ENCODE measurements at places on chromosomes 6 and 20.

- no peak for DNase-seq
These were observed 13.2 kb downstream of the STX7 start for GRCh38 chr6:132499757-132500156.

DNA sequence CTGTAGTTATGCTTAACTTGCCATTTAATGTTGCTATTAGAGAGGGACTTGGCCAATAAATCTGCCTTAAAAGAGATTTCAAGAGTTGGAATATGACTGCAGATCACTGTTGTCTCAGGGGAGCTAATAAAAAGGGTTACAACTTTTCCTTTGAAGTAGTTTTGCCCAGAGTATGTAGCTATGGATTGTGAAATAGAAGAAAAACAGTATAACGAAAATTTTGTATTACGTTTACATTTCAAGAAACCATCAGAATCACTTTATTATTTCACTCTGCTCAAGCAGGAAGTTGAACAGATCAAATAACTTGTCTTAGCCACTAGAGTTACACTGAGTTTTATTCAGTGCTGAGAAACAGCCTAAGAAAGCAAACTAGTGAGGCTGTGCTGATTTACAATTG lies 3.0 kb upstream of the ZSCAN26 start:
- DNase-seq, result no peak

DNA sequence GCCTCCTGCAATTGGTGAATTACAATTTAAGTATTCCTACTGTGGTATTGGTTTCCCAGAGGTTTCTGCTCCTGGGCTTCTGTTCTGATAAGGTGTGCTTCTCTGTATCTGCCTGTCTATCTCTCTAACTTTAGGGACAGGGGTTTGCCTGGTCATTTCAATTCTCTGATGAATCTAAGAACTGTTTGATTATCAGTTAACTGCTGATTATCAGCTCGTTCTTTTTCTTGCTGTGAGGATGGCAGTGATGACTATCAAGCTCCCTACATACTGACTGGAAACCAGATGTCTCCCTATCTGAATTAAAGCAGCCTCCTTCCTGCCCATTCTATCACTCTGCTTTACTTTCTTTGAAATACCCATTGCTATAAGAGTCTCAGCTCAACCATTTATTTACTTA lies 120.5 kb downstream of the INSM1 start:
- no peak for DNase-seq

DNA sequence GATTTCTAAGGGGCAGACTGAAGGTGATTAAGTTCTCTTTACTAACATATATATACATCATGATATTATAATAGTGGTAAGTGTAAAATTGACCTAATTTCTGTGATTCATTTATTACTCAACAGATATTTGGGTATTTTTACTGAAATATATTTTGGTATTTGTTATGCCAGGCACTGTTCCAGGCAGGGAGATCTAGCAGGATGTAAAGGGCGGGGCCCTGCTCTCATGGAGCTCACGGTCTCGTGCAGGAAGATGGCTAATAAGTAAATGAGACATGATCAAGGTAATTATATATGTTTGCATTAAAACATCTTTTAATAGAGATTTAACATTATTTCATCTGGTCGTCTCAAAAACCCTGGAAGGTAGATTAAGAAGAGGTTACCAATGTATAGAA lies 27.7 kb downstream of the FAM50B start:
- DNase-seq, result no peak

DNA sequence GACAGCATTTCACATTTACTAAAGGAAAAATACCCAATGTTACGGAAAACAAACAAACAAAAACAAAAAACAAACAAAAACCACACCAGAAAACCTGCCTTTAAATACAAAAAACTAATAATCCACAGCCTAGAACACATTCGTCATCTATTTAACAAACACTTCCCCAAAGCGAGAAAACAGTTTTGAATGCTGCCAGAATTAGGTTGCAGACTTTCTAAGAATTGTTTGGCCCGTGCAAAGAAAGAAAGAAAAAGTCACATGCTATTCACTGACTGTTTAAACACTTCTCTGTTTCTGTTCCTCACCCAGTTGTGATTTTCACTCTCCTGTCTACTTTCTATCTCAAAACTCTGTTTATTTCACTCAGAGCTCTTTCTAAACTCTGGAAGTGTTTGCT lies 52.5 kb downstream of the BCAS1 start:
- DNase-seq, result no peak

GRCh38 chr6:44800171-44800783 lies 412.8 kb downstream of the CDC5L start:
- no peak for DNase-seq

- DNase-seq, result no peak
These were observed 470.6 kb downstream of the MAFB start for GRCh38 chr20:40218316-40218969.

GRCh38 chr20:51985013-51985415 lies 182.7 kb upstream of the SALL4 start:
- DNase-seq, result no peak

- DNase-seq, result no peak
These were observed 59.0 kb downstream of the IGF2R start for GRCh38 chr6:160027931-160028330.

- no peak for DNase-seq
These were observed 92.8 kb downstream of the MRPL14 start for GRCh38 chr6:44034391-44034861.
